Fibroblast of skin of scalp (primary cell): ENCODE measurements at places on chromosomes 7 and 10.

- DNase-seq: no peak
Observed at GRCh38 chr7:47413526-47414341, 168.2 kb downstream of the TNS3 start.

- DNase-seq: peak; percentile 23
Observed at GRCh38 chr7:33109758-33110238, 594 bp upstream of the RP9 start.

GRCh38 chr7:155356323-155357105 is 58.8 kb downstream of the INSIG1 start:
- peak; percentile 36 for DNase-seq

- no peak for DNase-seq
Observed at GRCh38 chr7:88366845-88367244, 60.2 kb upstream of the STEAP4 start.

GRCh38 chr10:63757067-63757466 is 235.9 kb downstream of the REEP3 start:
- no peak for DNase-seq

GRCh38 chr10:44960088-44960460 is 472 bp downstream of the RASSF4 start:
- DNase-seq: no peak

DNA sequence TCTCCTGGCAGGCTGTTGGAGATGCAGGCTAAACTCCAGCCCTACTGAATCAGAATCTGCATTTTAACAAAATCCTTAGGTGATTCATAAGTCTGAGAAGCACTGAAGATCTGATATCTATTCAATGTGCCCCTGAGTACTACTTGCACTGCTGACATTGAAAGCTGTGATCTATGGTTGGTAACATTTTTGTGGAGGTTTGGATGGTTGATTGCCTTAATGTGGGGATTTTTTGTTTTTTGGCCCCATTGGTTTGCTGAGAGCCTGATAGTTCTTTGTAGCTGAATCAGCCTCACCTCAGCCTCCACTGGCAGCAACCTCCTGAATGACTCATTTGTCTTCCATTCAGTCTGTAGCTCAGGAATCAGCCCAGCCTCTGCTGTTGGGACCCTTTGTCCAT is 14.7 kb upstream of the LRRN3 start:
- DNase-seq: peak; percentile 49

DNA sequence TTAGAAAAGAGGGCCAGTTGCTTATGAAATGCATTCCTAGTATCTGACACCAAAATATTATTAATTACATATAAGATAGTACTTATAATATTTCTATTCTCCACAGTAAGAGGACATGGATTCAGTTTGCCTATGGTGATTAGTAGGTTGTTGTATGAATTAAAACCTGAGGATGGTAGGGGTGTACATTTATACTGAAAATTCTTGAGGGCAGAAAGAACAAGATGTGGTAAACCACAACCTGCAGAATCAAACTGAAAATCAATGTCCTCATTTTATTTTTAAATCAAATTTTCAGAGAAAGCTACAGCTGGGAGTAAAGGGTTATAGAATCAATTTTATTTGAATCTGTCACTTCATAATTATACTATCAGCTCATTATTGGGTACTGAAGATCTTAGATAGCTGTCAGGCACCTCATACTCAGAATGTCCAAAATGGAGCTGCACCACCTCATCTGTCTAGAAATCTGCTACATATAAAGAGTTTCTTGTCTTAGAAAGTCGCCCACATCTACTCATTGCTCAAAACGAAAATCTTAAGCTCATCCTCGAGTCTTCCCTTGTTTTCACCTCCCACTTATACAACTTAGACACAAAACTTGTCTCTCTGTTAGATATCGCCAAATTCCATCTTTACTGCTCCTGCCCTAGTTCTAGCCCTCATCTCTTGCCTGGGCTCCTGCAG is 65.4 kb downstream of the MYO3A start:
- DNase-seq: no peak

DNA sequence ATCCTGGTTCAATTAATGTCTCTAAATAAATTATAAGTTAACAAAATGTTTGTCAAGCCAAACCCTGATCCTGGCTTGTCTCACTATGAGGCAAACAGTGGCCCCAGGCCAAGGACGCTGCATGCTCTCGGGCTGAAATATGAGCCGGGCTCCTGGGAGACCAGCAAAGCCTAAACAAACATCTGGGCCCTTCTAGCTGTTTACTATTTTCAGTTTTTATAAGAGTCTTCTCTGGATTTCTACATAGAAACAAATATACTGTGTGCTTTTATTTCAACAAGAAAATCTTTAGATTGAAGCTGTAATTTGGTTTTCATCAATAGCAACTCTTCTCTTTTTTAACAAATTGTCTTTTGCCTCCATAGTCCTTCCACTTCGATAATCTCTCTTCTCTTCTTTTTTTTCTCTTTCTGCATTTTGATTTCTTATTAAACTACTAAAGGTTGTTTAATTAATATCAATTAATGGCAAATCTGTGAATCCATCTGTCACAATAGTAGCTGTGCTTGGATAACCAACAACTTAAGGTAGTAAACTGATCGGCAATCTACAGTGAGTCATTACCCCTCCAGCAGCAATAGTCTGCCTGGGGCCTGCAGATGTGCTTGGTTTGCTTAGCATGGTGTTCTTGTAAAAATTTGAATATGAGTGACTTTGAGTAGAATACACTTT is 83.3 kb upstream of the DNAJC1 start:
- DNase-seq: peak; percentile 61

- DNase-seq: no peak
Observed at GRCh38 chr7:49228426-49229098, 304.2 kb downstream of the CDC14C start.
